Gastrocnemius medialis (tissue), 4 donors: ENCODE measurements at places on chromosomes 12 and 14. TPM values are rescaled to one million over a fixed set of nuclear protein-coding genes. Genes with fewer than 3 reads are reported as not detected.

- H3K27me3 ChIP-seq, result no peaks in the 10 kb centered on the region
- H3K36me3 ChIP-seq, result no peaks in the 10 kb centered on the region
- H3K4me3 ChIP-seq, result no peak overlapping the region
- no peaks in the 10 kb centered on the region for H3K4me1 ChIP-seq
- no peak overlapping the region for H3K27ac ChIP-seq
Observed at GRCh38 chr14:41403360-41403759, 203.3 kb upstream of the LRFN5 start.

DNA sequence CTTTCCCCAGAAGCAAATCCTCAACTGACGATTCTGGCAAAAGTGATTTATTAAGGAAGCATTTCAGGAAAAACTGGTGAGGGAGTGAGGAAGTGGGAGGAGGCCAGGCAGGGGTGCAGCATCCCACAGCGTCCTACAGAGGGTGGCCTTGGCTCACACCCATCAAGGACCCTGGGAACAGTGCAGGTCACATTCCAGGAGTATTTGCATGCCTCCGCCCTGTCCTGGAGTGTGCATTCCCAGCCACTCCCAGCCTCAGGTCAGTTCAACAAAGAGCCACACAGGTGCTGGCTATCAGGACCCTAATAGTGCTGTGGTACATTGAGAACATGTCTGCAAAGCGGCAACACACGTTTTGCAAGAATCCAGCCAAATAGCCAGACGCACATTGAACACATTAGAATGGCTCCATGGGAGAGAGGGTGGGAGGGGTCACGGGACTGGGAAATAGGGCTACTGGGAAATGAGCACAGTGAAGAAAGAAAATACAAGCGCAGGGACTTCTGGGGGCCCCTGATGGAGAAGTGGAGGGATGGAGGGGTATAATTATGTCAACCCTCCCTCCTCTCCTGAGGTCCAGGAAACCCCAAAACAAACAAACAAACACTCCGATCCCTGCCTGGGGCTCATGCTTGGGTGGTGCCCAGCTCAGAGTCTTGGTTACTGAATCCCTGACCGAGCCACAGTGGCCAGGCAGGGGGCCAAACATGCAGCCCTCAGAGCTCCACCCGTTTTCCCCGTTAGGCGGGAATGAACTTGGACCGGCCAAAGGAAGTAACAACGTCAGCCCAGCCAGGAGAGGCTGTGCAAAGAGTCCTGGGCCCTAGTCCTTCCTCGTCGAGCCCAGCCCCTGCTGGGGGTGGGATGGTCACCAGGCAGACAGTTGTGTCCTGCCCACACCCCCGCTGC, 36.5 kb downstream of the CMKLR1 start:
- no peaks in the 10 kb centered on the region for H3K36me3 ChIP-seq
- peak overlapping the region; percentile 32 for H3K27ac ChIP-seq
- H3K4me3 ChIP-seq, result no peak overlapping the region
- peak; percentile 78 for DNase-seq

DNA sequence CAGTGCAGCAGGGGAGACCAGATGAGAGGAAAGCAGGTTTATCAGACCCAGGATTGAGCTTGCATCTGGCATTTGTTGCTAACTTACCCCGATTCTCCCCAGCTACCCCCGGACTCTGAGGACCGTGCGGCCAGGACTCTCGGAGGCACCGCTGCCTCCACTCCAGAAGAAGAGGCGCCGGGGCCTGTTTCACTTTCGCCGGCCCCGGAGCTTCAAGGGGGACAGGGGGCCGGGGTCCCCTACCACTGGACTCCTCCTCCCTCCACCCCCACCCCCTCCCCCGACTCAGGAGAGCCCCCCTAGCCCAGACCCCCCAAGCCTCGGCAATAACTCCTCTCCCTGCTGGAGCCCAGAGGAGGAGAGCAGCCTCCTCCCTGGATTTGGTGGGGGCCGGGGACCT, 6.5 kb upstream of the CPNE6 start:
- no peak overlapping the region for H3K27ac ChIP-seq
- no peaks in the 10 kb centered on the region for H3K36me3 ChIP-seq
- no peaks in the 10 kb centered on the region for H3K27me3 ChIP-seq
- H3K4me1 ChIP-seq, result no peaks in the 10 kb centered on the region
- no peak overlapping the region for H3K4me3 ChIP-seq
- no peak for DNase-seq

- no peak overlapping the region for H3K4me3 ChIP-seq
- H3K4me1 ChIP-seq, result no peaks in the 10 kb centered on the region
- no peaks in the 10 kb centered on the region for H3K36me3 ChIP-seq
- no peaks in the 10 kb centered on the region for H3K27me3 ChIP-seq
- no peak for DNase-seq
- no peak overlapping the region for H3K27ac ChIP-seq
Observed at GRCh38 chr14:76181546-76181945, 29.8 kb downstream of the GPATCH2L start.

GRCh38 chr12:5499566-5500330, 67.8 kb downstream of the NTF3 start:
- H3K4me1 ChIP-seq, result no peaks in the 10 kb centered on the region
- no peak for DNase-seq

DNA sequence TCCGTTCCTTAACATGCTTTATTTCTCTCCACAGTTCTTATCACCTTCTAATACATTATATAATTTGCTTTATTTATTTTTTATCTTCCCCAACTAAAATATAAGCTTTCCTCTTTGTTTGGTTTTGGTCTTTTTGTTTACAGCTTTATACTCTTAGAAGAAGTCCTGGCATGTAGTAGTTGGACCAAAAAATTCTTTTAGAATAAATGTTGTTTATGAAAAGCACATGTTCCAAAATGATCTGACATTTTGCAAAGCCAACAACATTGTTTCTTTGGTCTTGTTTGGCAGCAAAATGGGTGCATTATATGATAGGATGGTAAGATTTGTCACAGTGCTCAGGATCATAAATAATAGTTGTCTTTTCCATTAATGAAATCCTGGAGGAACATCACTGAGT, 312.5 kb downstream of the LRIG3 start:
- no peak for DNase-seq
- no peaks in the 10 kb centered on the region for H3K36me3 ChIP-seq
- no peak overlapping the region for H3K27ac ChIP-seq
- no peak overlapping the region for H3K4me3 ChIP-seq
- no peaks in the 10 kb centered on the region for H3K27me3 ChIP-seq
- no peaks in the 10 kb centered on the region for H3K4me1 ChIP-seq

- no peaks in the 10 kb centered on the region for H3K4me1 ChIP-seq
- no peaks in the 10 kb centered on the region for H3K27me3 ChIP-seq
- no peaks in the 10 kb centered on the region for H3K36me3 ChIP-seq
- H3K4me3 ChIP-seq, result no peak overlapping the region
- H3K27ac ChIP-seq, result no peak overlapping the region
Observed at GRCh38 chr12:52622349-52622748, 4.0 kb upstream of the KRT73 start.

DNA sequence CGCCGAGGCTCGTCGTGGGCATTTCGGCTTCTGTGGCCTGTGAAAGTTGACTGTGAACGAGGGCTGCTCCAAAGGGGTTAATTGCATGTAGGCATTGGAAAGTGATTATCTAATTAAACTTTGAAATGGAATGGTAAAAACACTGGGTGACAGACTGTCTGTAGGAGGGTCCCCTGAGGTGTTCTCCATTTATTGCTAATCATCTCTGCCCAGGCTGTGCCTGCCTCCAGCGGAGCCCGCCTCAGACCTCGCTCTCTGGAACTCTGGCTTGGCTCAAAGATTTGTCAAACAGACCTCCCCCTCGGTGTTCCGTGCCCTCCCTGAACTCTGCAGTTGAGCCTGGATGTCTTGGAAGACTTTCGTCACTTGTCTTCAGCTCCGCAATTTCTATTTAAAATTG, 50.2 kb upstream of the VRK1 start:
- H3K4me3 ChIP-seq, result no peak overlapping the region
- H3K36me3 ChIP-seq, result no peaks in the 10 kb centered on the region
- H3K27ac ChIP-seq, result no peak overlapping the region

DNA sequence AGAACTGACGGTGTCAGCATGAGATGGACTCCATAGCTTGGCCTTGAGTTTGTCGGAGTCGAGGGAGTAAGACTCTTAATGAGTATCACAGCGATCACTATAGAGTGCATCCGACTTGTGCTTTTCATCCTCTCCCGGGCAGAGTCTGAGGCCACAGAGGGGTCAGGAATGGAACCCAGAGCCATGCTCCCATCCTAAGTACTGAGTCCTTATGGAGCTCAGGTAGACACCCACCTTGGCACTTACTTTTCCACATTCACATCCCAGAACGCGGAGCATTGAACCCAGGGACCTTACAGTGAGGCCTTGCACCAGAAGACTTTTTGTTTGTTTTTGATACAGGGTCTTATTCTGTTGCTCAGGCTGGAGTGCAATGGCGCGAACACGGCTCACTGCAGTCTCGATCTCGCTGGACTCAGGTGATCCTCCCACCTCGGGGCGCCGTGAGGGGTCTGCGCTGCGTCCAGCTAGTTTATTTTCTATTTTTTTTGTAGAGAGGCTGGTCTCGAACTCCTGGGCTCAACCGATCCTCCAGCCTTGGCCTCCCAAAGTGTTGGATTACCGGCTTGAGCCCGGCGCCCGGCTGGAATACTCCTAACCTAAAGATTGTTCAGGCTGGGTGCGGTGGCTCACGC, 719 bp upstream of the SRSF9 start:
- DNase-seq, result no peak
- peak overlapping the region; percentile 87 for H3K4me3 ChIP-seq
- peak overlapping the region; percentile 87 for H3K27ac ChIP-seq
- peaks cover 15% of the 10 kb centered on the region for H3K4me1 ChIP-seq
- H3K27me3 ChIP-seq, result no peaks in the 10 kb centered on the region

- no peak overlapping the region for H3K4me3 ChIP-seq
- H3K36me3 ChIP-seq, result no peaks in the 10 kb centered on the region
- H3K27ac ChIP-seq, result no peak overlapping the region
- no peaks in the 10 kb centered on the region for H3K27me3 ChIP-seq
- no peak for DNase-seq
- no peaks in the 10 kb centered on the region for H3K4me1 ChIP-seq
Observed at GRCh38 chr12:46699986-46700385, 125.8 kb downstream of the SLC38A4 start.

- DNase-seq, result no peak
- no peaks in the 10 kb centered on the region for H3K27me3 ChIP-seq
- no peaks in the 10 kb centered on the region for H3K4me1 ChIP-seq
- H3K27ac ChIP-seq, result no peak overlapping the region
- no peak overlapping the region for H3K4me3 ChIP-seq
Observed at GRCh38 chr12:23093488-23093887, 468.5 kb downstream of the ETNK1 start.

GRCh38 chr12:65500091-65500900, 221.8 kb downstream of the MSRB3 start:
- no peak overlapping the region for H3K27ac ChIP-seq
- no peaks in the 10 kb centered on the region for H3K4me1 ChIP-seq
- no peaks in the 10 kb centered on the region for H3K36me3 ChIP-seq
- no peaks in the 10 kb centered on the region for H3K27me3 ChIP-seq
- H3K4me3 ChIP-seq, result no peak overlapping the region

DNA sequence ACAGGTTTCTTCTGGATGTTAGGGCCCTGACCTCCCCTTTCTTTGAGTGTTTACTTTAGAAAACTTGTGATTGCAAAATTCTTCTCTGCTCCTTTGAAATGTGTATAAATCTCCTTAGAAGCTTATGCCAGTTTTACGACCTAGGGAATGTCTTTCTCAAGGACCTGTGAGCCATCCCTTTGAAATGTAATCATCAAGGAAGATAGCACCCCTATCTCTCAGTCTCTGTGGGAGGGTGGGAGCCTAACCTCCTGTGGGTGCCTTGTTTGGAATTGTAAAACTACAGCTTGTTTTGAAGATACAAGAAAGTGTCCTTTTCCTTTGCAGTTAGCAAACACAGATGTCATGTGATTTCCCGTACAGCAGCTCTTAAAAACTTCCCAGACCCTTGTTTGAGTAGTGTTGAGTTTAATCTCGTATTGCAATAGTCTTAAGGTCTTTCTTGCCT, 3.3 kb downstream of the OR10AD1 start:
- H3K4me3 ChIP-seq, result peak overlapping the region; percentile 93
- DNase-seq, result no peak
- peaks cover 20% of the 10 kb centered on the region for H3K4me1 ChIP-seq
- H3K27ac ChIP-seq, result peak overlapping the region; percentile 100
- H3K36me3 ChIP-seq, result peaks cover 5% of the 10 kb centered on the region
- H3K27me3 ChIP-seq, result no peaks in the 10 kb centered on the region

- no peak overlapping the region for H3K4me3 ChIP-seq
- H3K27me3 ChIP-seq, result no peaks in the 10 kb centered on the region
- DNase-seq, result no peak
- H3K27ac ChIP-seq, result peak overlapping the region; percentile 74
Observed at GRCh38 chr14:68679746-68680467, 113.0 kb downstream of the ZFP36L1 start.

DNA sequence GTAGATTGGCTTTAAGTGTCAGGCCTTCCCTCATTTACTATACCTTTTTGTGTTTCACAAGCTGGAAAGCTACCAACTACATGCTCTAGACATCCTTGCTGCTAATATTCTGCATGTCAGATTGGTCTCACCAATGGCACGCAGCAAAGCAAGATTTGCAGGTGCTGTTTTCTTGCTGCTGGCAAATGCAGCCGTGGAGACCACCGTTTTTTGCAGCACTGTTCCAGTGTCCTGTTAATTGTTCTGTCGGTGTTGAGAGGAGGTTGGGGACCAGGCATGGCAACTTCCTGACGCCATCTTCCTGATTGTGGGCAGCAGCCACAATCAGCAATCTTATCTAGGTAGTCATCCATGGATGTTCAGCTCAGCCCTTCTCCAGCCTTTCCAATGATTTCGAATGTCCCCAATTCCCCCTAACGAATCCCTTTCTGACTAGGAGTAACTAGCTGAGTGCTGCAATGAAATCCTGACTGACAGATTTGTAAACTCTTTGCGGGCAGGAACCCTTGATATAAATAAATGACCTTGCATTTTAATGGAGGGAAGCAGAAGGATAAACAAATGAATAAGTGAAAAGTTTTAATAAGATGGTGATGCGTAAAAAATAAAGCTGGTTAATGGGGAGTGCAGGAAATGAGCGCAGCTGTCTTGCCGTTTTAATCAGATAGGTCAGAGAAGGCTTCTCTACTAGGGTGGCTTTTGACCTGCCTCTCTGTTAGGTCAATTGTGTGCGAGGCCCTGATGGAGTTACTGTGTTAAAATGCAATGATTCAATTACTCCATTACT, 574 bp upstream of the CRADD start:
- peaks cover 38% of the 10 kb centered on the region for H3K4me1 ChIP-seq
- no peaks in the 10 kb centered on the region for H3K36me3 ChIP-seq
- no peaks in the 10 kb centered on the region for H3K27me3 ChIP-seq
- peak overlapping the region; percentile 96 for H3K27ac ChIP-seq

Gene ZFHX2
- total RNA-seq, result not detected

Gene ACOT4
- 0.78 TPM for total RNA-seq

Gene MTA1
- total RNA-seq, result 29.0 TPM

Gene KRT83
- total RNA-seq, result not detected

Gene DDX23
- 73.1 TPM for total RNA-seq

Gene MAP3K9
- 2.4 TPM for total RNA-seq

Gene KRT85
- not detected for total RNA-seq

Gene KCNK10
- not detected for total RNA-seq

Gene INHBC
- 0.35 TPM for total RNA-seq

Gene MIP
- not detected for total RNA-seq

Gene TPH2
- total RNA-seq, result not detected

Gene ADAM21
- not detected for total RNA-seq
